ENCODE measurements at places on chromosomes 2 and 18.
A peak's percentile ranks its signal among the peaks of the same experiment; 100 is the strongest.

DNA sequence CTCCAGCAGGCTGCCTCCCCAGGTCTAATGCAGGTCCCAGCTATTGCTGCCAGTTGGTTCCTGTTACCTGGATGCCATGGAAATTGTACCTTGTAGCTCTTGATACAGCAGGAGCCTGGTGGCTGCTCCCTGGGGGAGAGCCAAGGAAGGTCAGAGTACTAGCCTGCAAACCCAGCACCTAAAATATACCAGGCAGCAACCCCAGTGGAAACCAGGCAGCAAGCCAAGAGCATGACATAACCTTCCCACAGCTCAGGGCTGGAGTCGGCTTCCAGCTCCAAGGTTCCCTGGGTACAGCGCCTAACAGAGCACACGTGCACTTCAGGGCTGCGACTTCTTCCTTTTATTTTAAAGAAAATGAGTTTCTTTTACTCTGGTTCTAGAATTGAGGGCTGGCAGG, 30.3 kb downstream of the TNP1 start:
- DNase-seq = no peak

DNA sequence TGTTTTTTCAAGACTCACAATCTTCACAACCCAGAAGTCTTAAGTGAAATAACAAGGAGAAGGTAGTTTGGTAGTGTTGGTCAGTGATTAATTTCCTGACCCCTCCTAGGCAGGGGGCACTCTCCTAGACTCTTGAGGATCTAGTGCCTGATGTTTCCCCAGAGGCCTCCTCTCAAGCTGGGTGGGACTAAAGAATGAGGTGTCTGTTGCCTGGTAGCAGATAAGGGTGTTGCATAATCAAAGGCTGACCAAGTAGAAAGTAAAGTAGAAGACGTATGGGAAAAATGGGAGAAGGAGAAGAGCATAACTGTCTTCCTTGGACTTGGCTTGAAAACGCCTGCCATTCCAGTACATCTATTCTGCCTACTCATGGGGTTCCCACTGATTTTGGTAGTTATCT, 37.8 kb downstream of the VIT start:
- DNase-seq = no peak

DNA sequence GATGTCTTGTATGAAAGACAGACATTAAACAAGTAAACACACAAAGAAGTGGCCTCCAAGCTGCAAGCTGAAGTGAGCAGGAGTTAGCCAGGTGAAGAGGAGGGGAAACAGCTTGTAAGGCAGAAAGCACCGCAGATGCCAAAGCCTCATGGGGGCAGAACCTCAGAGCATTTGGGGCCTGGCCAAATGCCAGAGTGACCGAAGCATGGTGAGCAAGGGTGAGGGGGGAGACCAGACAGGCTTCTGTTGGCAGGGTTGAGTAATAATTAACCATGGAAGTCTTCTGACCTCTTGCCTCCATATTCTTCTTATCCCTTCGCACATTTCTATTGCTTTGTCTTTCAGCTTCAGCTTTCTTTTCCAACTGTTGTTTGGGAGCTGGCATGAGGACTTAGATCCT, 5.6 kb downstream of the QPCT start:
- DNase-seq = no peak

DNA sequence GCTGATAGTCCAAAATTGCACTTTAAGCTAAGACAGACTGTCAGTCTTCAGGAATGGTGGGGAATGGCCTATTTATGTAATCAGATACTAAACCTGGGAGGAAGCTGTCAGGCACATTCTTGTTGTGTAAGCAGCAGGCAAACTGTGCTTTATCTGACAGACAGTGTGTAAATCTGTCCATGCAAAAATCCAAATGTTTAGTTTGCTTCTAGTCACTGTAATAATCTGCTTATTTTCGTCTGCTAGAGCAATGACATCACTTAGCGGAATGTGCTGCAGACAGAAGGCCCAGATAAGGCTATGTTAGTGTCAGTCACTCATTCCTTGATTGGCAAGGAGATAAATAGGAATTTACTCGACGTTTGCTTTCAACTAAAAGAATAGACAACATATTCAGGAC, 263.5 kb downstream of the ZNF407 start:
- no peak for DNase-seq

DNA sequence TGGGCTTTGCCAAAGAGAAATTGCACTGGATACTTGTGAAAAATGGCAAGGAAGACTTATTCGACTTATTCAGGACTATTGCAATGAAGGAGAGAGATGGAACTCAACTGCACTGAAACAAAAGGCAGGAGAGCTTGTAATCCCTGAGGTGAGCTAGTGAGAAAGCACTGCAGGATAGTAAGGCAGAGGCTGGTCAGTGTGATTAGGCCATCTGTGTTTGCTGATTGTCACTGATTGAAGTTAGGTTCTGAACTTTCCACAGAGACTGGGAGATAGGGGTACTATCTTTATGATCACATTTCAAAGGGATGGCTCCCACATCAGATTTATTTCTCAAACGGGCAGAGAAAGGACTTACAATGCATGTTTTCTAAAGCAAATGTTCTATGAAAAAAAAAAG, 82.9 kb downstream of the SERPINB8 start:
- DNase-seq = no peak

GRCh38 chr2:218727502-218728165, 17.0 kb downstream of the TTLL4 start:
- DNase-seq = no peak

GRCh38 chr2:238242731-238243495, 3.1 kb upstream of the HES6 start:
- DNase-seq = no peak

GRCh38 chr2:143937723-143938350, 582.1 kb downstream of the ZEB2 start:
- DNase-seq = no peak

DNA sequence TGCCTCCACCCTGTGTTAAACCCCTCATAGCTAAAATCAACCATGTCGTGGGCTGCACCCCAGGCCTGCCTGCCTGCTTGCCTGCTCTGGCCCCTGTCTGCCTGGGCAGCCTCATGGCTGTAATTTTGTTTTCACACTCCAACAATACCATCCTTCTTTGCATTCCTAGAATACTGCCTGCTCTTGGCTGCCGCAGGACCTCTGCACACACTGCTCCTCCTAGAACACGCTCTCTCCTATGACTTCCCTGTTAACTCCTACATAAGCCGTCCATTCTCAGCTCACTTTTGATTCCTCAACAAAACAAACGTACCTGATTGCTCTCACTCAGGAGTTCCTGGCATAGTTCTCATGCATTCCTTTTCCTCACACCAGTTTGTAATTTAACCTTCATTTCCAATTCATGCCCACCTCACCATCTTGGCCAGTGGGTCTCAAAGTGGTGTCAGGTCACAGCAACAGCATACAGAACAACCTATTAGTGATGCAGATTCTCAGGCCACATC, 2.5 kb downstream of the UXS1 start:
- DNase-seq = no peak

DNA sequence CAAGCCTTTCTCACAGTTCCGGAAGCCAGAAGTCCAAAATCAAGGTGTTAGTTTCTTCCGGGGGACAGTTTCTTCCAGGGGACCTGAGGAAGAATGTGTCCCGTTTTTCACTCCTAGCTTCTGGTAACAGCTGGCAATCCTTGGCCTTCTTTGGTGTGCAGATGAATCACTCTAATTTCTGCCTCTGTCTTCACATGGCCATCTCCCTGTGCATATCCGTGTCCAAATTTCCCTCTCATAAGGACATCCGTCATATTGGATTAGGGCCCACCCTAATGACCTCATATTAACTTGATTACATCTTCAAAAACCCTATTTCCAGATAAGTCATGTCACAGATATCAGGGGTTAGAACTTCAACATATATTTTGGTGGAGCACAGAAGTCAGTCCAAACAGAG, 141.4 kb downstream of the ZEB2 start:
- no peak for DNase-seq

- no peak for DNase-seq
Measured at GRCh38 chr2:105308382-105309146, 21.0 kb downstream of the TGFBRAP1 start.

- no peak for DNase-seq
Measured at GRCh38 chr18:39105104-39105503, 1539.5 kb upstream of the CELF4 start.

DNA sequence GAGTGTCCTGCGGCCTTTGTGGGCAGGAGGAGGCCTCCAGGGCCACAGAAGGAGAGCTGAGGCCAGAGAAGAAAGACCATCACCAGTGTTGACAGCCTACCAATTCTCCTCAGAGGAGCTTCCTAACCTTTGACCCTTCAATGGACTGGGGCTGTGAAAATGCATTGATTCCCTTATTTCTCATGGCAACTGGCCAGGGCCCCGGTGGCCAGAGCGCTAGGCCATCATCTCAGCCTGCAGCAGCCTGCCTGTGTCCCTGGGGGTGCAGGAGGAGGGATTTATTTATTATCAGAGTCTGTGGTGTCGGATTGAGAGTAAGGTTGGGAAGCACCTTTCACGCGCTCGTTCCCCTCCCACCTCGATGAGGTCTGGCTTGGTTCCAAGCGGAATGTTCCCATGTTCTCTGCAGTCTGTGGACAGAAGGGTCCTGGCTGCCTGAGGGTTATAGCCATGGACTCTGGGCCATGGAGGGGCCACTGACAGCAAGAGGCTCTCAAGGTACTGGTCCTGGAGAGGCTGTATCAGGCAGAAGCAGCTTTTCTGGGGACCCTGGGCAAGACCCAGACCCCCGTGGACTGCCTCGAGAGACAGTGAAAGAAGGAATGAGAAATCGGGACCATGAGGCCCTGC, 53.8 kb downstream of the CYP27C1 start:
- DNase-seq = no peak

- DNase-seq = no peak
Measured at GRCh38 chr2:2993172-2993692, 384.4 kb downstream of the EIPR1 start.

GRCh38 chr2:190804182-190804795, 76.3 kb upstream of the GLS start:
- no peak for DNase-seq

GRCh38 chr2:96108541-96109360, 7.6 kb downstream of the ADRA2B start:
- DNase-seq = peak; percentile 2

GRCh38 chr2:15337996-15338666, 223.0 kb downstream of the NBAS start:
- no peak for DNase-seq

DNA sequence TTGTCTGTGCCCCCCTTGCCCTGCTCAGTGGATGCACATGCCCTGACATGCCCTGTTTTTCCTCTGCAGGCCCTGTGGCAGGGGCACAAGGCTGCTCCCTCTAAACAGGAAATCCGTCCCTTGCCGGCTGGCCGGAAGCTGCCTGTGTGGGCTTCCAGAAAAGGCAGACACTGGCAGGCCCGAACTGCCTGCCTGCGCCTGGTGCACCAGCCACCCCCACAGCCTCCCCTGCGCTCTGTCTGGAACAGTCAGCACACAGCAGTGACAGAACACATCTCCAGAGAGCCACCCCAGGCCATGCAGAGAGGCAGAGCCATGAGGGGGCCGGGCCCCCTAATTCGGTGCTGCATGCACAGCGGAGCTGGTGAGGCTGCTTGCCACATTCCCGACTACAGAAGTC, 33.5 kb downstream of the LOXHD1 start:
- DNase-seq = no peak

GRCh38 chr2:67260343-67261277, 136.5 kb upstream of the ETAA1 start:
- no peak for DNase-seq

- no peak for DNase-seq
Measured at GRCh38 chr2:102005989-102006885, 14.5 kb downstream of the IL1R2 start.

DNA sequence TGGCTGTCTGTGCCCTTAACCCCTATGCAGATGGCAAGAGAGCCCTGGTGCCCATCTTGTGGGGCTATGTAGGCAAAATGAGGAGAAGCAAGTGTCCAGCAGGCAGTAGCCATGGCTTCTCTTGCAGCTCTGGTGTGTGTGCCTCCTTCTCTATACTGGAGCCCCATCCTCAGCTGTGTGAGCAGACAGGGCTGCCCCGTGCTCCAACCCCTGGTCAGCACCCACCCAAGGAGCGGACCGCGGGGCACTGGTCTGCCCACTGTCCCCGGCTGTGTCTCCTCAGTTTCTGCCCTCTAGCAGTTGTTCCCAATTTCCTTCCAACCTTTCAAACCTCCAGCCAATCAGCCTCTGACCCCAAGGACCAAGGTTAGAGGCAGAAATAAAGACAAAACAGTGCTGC, 134.9 kb upstream of the GLI2 start:
- no peak for DNase-seq

- no peak for DNase-seq
Measured at GRCh38 chr2:173048897-173049661, 26.6 kb upstream of the MAP3K20 start.

DNA sequence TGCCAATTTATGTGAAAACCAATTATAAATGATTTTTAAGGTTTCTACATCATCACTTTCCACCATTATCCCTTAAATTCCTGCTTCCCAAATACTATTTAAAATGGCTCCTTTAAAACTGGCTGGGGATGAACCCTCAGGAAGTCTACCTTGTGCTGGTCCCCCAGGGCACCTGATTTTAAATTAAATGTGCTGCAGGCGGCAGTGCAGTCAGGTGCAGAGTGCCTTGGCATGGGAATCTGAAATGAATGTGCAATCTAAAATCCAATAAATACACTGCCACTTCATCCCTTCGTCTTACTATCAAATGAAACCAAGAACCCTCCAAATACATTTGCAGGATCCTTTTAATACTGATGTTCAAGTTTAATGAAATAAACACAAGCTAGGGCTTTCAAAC, 61.8 kb downstream of the C2orf76 start:
- no peak for DNase-seq

DNA sequence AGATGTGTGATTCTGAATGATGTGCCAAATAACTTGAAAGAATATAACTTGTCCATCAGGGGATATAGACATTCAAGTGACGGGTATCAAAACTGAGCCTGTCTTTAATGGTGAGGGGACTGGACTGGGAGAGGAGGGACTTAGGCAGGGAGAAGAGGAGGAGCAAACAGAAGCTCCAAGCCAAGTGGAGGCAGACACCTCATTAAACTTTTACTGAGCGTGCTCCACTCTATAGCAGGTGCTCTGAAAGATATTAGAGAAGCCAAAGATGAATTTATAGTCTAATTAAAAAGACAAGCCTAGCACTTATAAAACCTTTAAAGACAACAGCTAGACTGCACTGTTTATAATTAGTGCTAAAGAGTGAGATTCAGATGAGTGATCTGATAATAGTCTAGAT, 47.7 kb upstream of the SMAD2 start:
- DNase-seq = no peak

Data from T-helper 17 cell (primary cell).